HFFc6 (cell line): ENCODE measurements at places on chromosomes 11 and 22. TPM values are rescaled to one million over a fixed set of nuclear protein-coding genes. Genes with fewer than 3 reads are reported as not detected.

The GRK3 gene
- total RNA-seq = not detected in 2 replicates

DNA sequence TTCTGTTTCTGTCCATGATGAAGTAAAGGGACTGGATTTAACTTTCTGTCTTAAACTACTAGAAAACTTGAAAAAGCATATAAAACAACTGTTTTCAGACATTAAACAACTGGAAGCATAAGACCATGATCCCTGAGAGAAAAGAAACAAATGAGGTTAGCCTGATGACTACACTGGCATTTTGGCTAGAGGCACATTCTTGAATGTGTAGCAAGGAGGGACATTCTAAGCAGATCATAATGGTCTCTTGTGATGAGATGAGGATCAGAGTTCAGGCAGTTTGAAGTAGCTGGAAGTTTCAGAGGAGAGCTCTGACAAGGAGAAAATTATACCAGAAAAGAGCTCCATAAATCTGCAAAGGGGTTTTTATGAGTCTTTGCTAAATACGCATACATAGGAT is 75.4 kb downstream of the AASDHPPT start:
- H3K27me3 ChIP-seq = peaks cover 3% of the 10 kb centered on the region; the same call in 1 of the 2 replicates
- H3K27ac ChIP-seq = no peak overlapping the region
- no peak overlapping the region; the same call in 1 of the 2 replicates for H3K4me3 ChIP-seq
- no peaks in the 10 kb centered on the region for H3K36me3 ChIP-seq
- DNase-seq = peak; percentile 28
- H3K4me1 ChIP-seq = peaks cover 33% of the 10 kb centered on the region

- peaks cover 6% of the 10 kb centered on the region for H3K27me3 ChIP-seq
- no peak for DNase-seq
- H3K27ac ChIP-seq = peak overlapping the region; percentile 55; the same call in 1 of the 2 replicates
- H3K4me1 ChIP-seq = peaks cover 29% of the 10 kb centered on the region
Observed at GRCh38 chr22:42866100-42866499, 9.0 kb upstream of the ARFGAP3 start.

The MUC5AC gene
- not detected in 3 replicates for total RNA-seq

- no peaks in the 10 kb centered on the region for H3K36me3 ChIP-seq
- no peak for DNase-seq
- H3K27ac ChIP-seq = no peak overlapping the region
- H3K4me1 ChIP-seq = no peaks in the 10 kb centered on the region
- no peak overlapping the region for H3K4me3 ChIP-seq
- H3K27me3 ChIP-seq = peaks cover 38% of the 10 kb centered on the region
Observed at GRCh38 chr22:42283278-42284201, 13.1 kb upstream of the TCF20 start.

- H3K4me3 ChIP-seq = no peak overlapping the region
- no peaks in the 10 kb centered on the region for H3K36me3 ChIP-seq
- H3K27me3 ChIP-seq = peaks cover 13% of the 10 kb centered on the region
Observed at GRCh38 chr11:124612045-124612444, 817 bp downstream of the PANX3 start.

DNA sequence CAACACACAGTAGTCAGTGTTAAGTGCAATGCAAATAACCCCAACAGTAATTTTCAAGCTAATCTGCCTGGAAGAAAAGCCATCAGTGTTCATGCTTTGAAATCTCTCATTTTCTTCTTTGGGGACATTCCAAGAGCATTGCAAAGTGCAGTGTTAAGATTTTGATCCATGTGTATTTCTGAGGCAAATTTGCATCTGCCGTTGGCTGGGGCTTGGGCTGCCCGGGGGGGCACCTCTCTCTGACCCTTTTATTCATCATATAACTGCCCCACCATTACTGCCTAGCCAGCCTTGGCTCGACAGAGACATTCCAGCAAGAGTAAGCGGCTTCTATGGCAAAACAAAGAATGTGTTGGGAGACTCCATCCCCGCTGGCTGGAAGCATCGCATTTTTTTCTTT is 483.5 kb downstream of the BRD1 start:
- H3K27ac ChIP-seq = no peak overlapping the region

The RIBC2 gene
- total RNA-seq = 0.34 and 3.7 TPM in 2 replicates

DNA sequence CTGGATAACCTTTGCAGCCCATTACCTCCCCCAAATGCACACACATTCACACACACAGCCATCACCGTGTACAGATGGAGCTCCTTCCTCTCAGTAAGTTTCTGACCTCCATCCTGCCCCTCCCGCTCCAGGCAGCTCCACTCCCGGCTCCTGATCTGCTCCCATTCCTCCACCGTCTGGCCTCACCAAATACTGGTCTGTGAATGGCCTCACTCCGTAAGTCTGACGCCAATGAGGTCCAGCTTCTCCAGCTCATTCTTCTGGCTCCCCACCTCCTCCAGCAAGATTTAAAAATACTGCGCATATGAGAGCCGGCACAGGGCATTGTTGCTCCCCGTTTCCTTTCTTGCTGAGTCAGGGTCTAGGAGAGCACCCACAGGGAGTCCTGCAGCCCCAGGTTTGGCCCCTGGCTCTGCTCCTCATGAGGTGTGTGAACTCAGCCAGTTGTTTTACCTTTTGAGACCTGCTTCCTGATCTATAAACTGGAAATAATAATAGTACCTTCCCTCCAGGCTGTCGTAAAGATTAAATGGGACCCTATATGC is 14.0 kb upstream of the TUB start:
- H3K27ac ChIP-seq = no peak overlapping the region
- no peaks in the 10 kb centered on the region for H3K36me3 ChIP-seq
- peaks cover 14% of the 10 kb centered on the region for H3K27me3 ChIP-seq
- no peak for DNase-seq
- H3K4me3 ChIP-seq = no peak overlapping the region

The PTPN5 gene
- total RNA-seq = not detected in 3 replicates

The C11orf42 gene
- total RNA-seq = not detected in 3 replicates

GRCh38 chr11:116601814-116602636 is 170.8 kb downstream of the BUD13 start:
- peaks cover 2% of the 10 kb centered on the region for H3K27me3 ChIP-seq
- H3K4me1 ChIP-seq = 0 out of 2 replicates have a peak, but pooled peaks cover 6% of the 10 kb centered on the region
- no peak overlapping the region for H3K4me3 ChIP-seq
- DNase-seq = no peak
- 0 out of 2 replicates have a peak overlapping the region, but pooled peaks have one; percentile 9 for H3K27ac ChIP-seq
- H3K36me3 ChIP-seq = no peaks in the 10 kb centered on the region

- H3K27me3 ChIP-seq = no peaks in the 10 kb centered on the region; the same call in 1 of the 2 replicates
- no peak overlapping the region for H3K4me3 ChIP-seq
- no peak overlapping the region for H3K27ac ChIP-seq
- no peaks in the 10 kb centered on the region for H3K36me3 ChIP-seq
Observed at GRCh38 chr11:21865541-21865940, 327.3 kb upstream of the ANO5 start.

DNA sequence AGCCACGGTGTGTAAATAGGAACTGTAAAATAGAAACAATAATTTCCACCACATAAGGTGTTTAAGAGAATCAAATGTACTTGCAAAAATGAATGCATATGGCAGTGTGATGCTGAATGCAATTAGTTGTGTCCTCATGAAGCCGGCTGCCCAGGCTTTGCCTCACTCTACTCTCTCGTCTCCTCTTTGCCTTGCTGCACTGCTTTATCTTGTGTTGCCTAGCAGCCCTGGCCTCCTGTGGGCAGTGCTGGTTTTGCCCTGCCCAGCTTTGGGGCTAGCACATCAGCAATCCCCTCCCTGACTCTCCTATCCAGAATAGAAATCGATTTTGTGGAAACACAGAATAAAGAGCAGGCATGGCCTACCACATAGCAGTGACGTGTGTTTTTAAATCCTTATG is 30.0 kb downstream of the LRRC32 start:
- no peaks in the 10 kb centered on the region for H3K36me3 ChIP-seq
- no peak overlapping the region for H3K4me3 ChIP-seq
- no peak for DNase-seq
- no peak overlapping the region for H3K27ac ChIP-seq
- no peaks in the 10 kb centered on the region for H3K4me1 ChIP-seq
- H3K27me3 ChIP-seq = peaks cover 44% of the 10 kb centered on the region

GRCh38 chr11:44138286-44138685 is 42.8 kb downstream of the EXT2 start:
- peak overlapping the region; percentile 69 for H3K27ac ChIP-seq
- H3K4me1 ChIP-seq = peaks cover 50% of the 10 kb centered on the region
- peaks cover 8% of the 10 kb centered on the region; the same call in 1 of the 2 replicates for H3K36me3 ChIP-seq

GRCh38 chr11:131423688-131424087 is 53.3 kb downstream of the NTM start:
- H3K4me1 ChIP-seq = peaks cover 22% of the 10 kb centered on the region; the same call in 1 of the 2 replicates
- DNase-seq = no peak
- H3K27ac ChIP-seq = no peak overlapping the region

DNA sequence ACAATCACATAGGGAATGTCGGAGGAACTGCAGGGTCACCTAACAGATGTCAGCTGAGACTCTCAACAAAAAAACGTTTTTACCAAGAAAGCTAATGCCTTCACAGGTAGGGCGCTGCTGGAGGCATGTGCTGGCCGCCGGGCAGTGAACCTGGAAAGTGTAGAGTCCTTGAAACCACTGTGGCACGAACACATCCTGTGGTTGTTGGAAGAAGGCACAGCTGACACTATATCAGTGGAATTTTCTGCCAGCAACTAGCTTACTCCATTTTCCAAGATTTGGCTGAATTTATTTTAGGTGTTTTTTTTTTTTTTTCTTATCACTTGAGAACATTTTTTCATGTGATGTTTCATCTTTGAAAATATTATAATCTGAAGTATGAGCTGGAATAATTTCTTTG is 14.2 kb downstream of the TRMU start:
- H3K4me3 ChIP-seq = no peak overlapping the region
- H3K27me3 ChIP-seq = peaks cover 2% of the 10 kb centered on the region; the same call in 1 of the 2 replicates
- H3K36me3 ChIP-seq = peaks cover 27% of the 10 kb centered on the region
- H3K4me1 ChIP-seq = no peaks in the 10 kb centered on the region
- no peak for DNase-seq

- H3K4me3 ChIP-seq = no peak overlapping the region
- no peaks in the 10 kb centered on the region for H3K36me3 ChIP-seq
- H3K27ac ChIP-seq = no peak overlapping the region
- no peaks in the 10 kb centered on the region for H3K4me1 ChIP-seq
Observed at GRCh38 chr11:121538054-121538453, 85.3 kb upstream of the SORL1-AS1 start.

GRCh38 chr22:35148866-35149548 is 83.0 kb downstream of the ISX start:
- no peaks in the 10 kb centered on the region for H3K36me3 ChIP-seq
- DNase-seq = no peak
- no peak overlapping the region for H3K4me3 ChIP-seq
- peaks cover 12% of the 10 kb centered on the region for H3K27me3 ChIP-seq
- H3K4me1 ChIP-seq = no peaks in the 10 kb centered on the region

- H3K4me1 ChIP-seq = no peaks in the 10 kb centered on the region
- peaks cover under 1% of the 10 kb centered on the region for H3K27me3 ChIP-seq
- no peaks in the 10 kb centered on the region for H3K36me3 ChIP-seq
- no peak overlapping the region for H3K4me3 ChIP-seq
- peak; percentile 24 for DNase-seq
Observed at GRCh38 chr11:109960831-109961230, 132.4 kb upstream of the ZC3H12C start.

The ATG13 gene
- total RNA-seq = 77.2 to 89.1 TPM (median 88.8 TPM) in 3 replicates

- H3K27ac ChIP-seq = peak overlapping the region; percentile 53; the same call in 1 of the 2 replicates
- no peaks in the 10 kb centered on the region for H3K36me3 ChIP-seq
- H3K27me3 ChIP-seq = peaks cover 42% of the 10 kb centered on the region
- peak; percentile 88 for DNase-seq
Observed at GRCh38 chr22:36781656-36782627, 6.0 kb upstream of the IFT27 start.

DNA sequence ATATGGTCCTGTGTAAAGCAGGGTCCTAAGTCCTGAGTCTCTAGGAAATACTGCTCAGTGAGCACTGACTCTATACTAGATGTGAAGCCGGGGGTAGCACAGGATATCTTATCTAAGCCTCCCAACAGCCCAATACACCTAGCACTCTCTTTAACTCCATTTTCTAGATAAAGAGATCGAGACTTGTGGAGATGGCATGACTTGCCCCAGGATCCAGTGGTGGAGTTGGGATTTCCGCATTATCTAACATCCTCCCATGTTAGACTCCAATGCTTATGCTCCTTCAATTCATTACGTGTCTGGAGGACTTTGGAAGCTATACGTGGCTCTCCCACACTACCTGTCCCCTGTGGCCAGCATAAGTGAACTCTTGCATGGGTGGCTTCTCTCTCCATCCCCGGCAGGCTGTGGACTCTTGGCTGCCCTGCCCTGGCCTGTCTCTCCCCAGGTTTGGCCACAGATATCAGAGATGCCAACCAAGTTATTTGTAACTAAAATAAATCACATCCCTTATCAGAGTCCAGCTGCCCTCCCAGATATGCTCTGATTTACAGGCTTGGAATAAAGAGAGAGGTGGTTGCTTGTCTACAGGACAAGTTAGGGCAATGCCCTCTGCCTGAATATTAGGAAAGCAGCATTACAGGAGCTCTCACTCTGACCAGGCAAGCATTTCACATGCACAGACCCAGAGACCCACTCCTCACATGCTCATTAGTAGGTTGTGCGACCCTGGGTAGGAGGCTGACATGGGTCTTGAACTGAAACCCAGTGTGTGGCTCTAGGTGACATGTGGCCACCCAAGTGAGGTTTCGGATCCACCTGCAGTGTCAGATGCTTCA is 4.5 kb downstream of the CD44 start:
- peaks cover 84% of the 10 kb centered on the region for H3K36me3 ChIP-seq
- H3K4me3 ChIP-seq = peak overlapping the region; percentile 96
- peaks cover 78% of the 10 kb centered on the region for H3K4me1 ChIP-seq
- H3K27ac ChIP-seq = peak overlapping the region; percentile 92
- peaks cover 59% of the 10 kb centered on the region for H3K27me3 ChIP-seq
- DNase-seq = no peak

DNA sequence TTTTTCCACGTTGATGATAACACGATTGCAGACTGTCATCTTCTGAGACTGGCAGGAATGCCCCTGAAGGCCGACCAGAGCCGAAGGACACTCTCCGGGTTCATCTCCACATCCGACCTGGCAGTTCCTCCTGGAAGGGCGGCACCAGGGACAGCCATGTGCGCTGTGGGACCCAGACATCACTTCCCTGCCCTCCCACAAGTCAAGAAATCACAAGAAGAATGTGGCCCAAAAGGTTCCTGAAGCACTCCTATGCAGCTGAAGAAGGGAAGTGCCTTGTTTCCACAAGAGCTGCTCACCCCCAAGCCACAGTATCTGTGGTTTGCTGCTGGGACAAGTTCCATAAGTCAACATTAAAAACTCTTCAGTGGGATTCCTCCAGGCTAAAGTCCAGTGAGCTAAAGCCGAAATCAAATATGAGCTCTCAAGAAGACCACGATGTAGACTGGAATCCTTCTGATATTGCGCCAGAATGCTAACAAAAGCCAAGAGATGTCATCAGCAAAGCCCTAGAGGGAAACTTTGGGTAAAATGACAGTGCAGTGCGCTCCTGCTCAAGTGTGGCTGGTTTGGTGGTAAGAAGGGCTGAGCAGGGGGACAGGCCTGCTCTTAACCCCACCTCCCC is 21.2 kb downstream of the PACSIN2 start:
- peaks cover 86% of the 10 kb centered on the region for H3K4me1 ChIP-seq
- peaks cover 6% of the 10 kb centered on the region for H3K27me3 ChIP-seq
- peak overlapping the region; percentile 90 for H3K4me3 ChIP-seq
- peak overlapping the region; percentile 97 for H3K27ac ChIP-seq

The PLEKHA7 gene
- total RNA-seq = 0.05 TPM in 1 of 2 replicates, not detected in the other

The OR10A2 gene
- not detected in 3 replicates for total RNA-seq

GRCh38 chr22:44452531-44453420 is 45.3 kb downstream of the RTL6 start:
- no peak for DNase-seq
- peaks cover 24% of the 10 kb centered on the region for H3K4me1 ChIP-seq
- H3K27ac ChIP-seq = no peak overlapping the region
- peaks cover 2% of the 10 kb centered on the region for H3K27me3 ChIP-seq
- no peaks in the 10 kb centered on the region for H3K36me3 ChIP-seq
- no peak overlapping the region for H3K4me3 ChIP-seq

- no peak overlapping the region for H3K4me3 ChIP-seq
- peaks cover 1% of the 10 kb centered on the region for H3K27me3 ChIP-seq
- H3K36me3 ChIP-seq = no peaks in the 10 kb centered on the region
- H3K27ac ChIP-seq = no peak overlapping the region
- no peak for DNase-seq
- no peaks in the 10 kb centered on the region for H3K4me1 ChIP-seq
Observed at GRCh38 chr11:1458340-1459218, 28.0 kb downstream of the MOB2 start.
